Right forelimb (tissue), 1 donor: ENCODE measurements at places on chromosomes 12 and 14.

- DNase-seq, result no peak
Measured at GRCh38 chr12:22576065-22576464, 31.7 kb upstream of the C2CD5 start.

DNA sequence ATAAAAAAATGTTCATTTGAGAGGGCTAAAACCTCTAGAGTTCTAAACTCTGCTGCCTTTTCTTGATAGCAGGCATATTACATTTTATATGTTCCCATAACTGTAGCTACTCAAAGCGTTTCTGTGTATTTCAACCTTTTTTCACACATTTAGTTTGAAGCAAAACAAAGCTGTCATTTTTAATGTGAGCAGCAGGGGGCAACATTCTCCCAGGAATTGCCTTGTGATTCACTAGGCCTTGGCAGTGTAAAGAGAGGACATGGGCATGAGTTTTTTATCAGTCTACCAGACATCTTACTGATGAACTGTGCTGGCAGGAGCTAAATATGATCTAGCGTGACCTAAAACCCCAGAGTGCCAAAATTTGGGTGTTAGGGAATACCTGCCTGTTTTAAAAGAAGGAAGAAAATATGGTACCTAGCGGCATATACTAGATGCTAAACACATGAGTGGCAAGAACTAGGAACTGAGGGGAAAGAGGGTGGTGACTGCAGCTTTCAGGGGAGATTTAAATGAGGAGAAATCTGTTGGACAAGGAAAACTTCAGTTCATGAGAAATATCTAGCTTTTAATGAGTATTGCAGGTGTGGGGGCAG, 65.3 kb downstream of the IFT43 start:
- DNase-seq, result peak; percentile 74

- DNase-seq, result no peak
Measured at GRCh38 chr12:91215940-91216454, 33.4 kb upstream of the DCN start.

DNA sequence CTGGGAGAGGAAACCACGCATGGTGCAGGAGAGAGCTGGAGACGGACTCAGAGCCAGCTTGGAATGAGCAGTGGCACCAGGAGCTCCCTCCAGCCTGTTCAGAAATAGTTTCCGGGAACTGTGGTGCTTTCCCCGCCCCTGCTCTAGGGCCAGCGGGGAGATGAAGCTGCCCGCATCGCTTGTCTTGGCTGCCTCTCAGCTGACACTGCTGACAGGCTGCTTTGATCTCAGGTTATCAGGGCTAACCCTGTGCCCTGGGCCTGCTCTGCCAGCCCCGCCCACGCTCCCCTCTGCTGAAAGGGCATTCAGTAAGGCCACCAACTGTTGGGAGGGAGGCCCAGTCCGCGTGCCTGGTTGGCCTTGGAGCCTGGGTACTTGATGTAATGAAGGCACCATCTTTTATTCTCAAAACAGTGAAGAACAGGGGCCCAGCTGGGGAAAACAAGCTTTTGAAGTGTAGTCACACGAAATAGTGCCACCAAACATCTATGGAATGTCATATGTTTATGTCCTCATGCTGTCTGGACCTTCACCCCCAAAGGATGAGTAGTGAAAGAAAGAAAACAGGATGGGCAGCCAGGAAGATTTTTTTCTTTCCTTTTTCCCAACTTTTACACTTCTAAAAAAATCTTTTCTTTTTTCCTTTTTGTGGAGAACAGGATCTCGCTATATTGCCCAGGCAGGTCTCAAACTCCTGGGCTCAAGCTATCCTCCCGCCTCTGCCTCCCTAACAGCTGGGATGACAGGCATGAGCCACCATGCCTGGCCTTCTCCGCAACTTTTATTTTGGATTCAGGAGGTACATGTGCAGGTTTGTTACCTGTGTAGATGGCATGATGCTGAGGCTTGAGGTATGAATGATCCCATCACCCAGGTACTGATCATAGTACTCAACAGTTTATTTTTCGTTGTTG, 115.9 kb upstream of the TBX3 start:
- DNase-seq, result no peak

DNA sequence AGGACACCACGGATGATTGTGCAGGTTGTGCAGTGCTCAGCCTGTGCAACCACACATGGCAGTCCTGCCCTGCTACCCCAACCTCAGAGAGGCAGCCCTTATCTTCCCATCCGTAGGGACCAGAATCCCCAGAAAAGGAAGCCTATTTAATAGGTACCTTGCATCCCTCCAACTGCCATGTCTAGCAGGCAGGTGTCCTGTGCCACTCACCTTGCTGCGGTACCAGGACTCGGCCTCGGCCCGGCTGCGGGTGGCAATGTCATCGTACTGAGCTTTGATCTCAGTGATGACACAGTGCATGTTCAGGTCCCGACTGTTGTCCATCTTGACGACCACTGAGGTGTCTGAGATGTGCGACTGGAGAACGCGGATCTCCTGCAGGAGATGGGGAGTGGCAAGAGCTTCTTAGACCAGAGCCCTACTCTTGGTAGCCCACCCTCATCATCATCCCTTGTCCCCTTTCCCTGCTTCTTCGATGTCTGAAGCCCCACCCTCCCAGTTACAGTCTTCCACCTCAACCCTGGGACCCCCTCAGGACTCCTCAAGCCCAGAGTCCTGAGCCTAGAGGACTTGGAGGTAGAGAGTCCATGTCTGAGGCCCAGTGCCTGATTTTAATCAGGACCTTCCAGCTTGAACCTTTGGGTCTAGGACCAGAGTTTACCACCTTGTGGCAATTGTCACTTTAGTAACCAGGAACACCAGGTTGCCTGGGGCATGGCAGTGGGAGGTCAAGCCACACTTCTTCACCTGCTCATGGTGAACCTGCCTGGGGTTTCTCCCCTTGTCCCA, 20.5 kb downstream of the KRT7 start:
- DNase-seq, result no peak
